ENCODE measurements at places on chromosomes 7 and 10. TPM values are rescaled to one million over a fixed set of nuclear protein-coding genes. Genes with fewer than 3 reads are reported as not detected.

Gene SLC18A3
- total RNA-seq = not detected

DNA sequence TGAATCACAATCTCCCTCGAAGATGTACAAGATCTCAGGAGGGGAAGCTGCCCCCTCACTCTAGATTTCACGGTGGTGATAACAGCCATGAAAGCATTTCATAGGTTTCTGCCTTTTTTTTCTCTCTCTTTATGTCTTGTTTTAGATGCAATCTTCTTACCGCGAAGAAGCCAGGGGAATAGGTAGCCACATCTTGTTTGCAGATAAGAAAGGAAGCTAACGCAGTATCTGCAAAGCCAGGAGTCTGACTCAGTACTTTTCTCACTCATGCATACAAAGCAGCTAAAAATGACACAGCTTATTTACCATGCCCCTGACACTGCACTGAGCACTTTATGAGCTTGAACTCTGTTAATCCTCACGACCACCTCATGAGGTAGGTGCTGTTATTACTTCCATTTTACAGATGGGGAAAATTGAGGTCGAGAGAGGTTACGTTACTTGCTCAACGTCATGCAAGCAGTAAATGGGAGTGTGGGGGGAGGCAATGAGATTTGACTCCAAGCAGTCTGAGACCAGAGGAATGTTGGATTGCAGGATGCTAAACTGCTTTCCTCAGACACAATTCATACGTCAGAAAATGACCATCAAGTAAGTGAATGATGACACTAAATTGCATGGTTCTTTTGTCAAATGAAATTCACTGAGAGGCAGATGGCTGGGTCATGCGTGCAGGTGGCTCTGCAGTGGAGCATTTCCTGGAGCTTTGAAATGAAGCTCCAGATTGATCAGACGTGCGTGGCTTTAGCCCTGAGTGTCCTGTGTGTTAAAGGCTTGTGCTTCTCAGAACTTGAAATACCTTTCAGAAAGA is 3.3 kb downstream of the MAP3K8 start:
- DNase-seq = no peak

DNA sequence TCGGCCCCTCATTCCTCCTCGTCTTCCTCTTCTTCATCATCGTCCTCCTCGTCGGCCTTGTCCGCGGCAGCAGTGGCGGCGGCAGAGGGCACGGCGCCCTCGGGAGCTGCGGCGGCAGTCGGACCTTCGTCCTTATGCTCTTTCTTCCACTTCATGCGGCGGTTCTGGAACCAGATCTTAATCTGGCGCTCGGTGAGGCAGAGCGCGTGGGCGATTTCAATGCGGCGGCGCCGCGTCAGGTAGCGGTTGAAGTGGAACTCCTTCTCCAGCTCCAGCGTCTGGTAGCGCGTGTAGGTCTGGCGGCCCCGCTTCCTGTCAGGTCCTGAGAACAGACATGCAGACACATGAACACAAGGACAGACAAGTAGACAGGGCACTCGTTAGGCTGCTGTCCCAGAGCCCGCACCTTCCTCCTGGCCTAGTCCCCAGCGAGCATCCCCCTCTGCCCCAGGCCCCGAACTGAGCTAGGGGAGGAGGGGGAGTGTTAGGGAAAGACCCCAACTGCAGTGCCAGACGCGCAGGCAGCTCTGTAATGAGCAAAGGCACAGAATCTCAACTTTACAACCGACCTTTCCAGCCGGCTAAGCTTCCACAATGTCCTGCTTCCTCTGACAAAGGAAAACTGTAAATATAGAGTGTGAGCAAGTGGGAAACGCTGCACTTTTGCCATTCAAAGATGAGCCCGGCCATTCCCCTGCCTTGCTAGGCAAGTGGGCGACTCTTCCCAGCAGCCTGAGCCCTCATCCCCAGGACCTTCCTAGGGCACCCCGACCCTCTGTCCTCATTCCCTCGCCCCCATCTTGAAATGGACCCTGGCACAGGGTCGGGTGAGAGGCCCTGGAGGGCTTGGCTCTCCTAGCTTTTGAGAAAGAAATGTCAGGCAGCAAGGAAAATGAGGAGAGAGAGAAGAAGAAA is 1.3 kb downstream of the HOXA7 start:
- DNase-seq = no peak

DNA sequence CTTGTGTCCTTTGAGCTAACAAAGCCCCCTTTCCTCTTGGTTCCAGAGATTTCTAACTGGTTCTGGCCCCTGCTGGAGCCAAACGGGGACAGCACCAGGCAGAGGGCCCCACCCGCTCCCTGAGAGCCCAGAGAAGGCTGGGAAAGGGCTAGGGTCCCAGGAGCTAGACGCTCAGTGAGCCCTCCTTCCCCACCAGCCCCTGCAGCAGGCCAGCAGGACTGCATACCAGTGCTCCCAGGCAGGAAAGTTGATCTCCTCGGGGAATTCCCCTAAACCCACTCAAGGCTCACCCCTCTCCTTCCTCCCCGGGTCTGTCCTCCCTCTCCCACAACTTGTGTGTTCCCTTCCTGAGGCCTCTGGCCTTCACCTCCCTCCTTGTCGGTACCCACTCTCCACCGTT is 47.7 kb downstream of the PAX2 start:
- no peak for DNase-seq

DNA sequence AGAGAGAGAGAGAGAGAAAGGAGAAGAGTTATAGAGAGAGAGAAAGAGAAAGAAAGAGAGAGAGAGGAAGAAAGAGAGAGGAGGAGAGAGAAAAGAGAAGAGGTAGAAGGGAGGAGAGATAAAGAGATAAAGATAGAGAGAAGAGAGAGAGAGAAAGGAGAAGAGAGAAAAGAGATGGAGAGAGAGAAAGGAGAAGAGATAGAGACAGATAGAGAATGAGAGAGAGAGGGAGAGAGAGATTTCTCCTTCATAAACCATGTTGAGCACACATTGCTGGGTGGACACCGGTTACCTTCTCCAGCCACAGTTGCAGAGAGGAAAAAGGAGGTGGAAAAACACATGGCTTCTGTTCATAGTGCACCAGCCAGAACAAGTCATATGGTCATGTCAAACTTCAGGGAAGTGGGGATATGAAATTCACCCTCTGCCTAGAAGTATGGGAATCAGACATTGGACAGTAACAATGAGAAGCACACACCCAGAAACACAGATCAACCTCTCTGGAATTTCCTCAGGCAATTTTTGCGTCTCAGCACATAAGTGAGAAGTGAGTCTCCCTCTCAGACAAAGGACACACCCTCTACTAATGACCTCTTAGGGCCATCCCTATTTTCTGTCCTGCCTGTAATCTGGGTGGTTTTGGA is 172.5 kb upstream of the SVIL start:
- no peak for DNase-seq

DNA sequence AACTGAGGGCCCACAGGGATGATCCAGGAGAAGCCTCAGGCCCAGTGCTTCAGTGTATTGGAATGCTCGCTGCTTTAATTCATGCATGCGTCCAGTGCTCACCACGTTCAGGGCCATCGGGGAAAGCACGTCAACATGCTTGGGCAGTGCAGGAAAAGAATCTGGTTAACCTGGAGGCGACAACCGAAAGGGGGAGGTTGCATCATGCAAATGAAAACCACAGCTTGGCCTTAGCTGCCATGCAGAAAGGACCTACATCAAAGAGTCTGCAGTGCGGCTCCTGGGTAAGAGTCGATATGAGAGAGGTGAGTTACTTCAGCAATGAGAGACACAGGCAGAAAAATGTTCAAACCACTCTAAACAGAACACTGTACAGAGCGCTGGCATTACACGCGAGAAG is 440.1 kb downstream of the KCNMA1 start:
- DNase-seq = no peak

GRCh38 chr10:119896061-119896655 is 3.6 kb downstream of the SEC23IP start:
- DNase-seq = no peak

Gene CASP7
- 15.5 TPM for total RNA-seq

Data from G401 (cell line).